ENCODE measurements at places on chromosomes 4 and X.

DNA sequence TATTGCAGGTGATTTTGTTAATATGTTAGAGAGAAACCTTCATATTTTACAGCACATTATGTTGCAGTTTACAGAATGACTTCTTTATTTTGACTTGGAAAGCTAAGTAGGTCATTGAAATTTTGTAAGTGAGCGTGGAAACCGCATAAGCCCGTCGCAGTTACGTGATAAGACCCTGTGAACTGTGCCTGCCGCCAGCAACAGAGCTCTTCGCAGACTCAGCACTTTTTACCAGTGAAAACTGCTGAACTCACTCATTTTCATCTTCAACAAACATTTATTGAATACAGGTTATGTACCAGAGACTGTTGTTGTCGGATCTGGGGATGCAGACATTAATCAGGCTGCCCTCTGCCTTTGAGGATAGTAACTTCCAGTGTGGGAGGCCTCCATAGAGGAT is 355.7 kb downstream of the HS3ST1 start:
- DNase-seq = no peak

DNA sequence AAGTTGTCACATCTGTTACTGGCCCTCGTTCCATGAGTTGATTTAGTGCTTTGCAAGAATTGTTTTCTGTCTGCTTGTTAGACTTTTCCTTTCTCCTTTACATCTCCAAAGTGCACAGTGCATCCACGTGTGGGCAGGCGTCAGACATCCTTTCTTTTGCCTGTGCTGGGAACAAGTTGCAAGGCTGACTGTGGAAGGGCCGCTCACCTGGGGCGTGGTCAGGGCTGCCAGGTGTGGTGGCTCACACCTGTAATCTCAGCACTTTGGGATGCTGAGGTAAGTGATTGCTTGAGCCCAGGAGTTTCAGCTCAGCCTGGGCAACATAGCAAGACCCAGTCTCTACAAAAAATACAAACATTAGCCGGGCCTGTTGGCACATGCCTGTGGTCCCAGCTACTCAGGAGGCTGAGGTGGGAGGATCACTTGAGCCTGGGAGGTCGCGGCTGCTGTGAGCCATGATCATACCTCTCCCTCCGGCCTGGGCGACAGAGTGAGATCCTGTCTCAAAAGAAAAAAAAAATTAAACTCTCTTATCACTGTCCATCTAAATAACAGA is 46.2 kb downstream of the RGS12 start:
- DNase-seq = no peak

DNA sequence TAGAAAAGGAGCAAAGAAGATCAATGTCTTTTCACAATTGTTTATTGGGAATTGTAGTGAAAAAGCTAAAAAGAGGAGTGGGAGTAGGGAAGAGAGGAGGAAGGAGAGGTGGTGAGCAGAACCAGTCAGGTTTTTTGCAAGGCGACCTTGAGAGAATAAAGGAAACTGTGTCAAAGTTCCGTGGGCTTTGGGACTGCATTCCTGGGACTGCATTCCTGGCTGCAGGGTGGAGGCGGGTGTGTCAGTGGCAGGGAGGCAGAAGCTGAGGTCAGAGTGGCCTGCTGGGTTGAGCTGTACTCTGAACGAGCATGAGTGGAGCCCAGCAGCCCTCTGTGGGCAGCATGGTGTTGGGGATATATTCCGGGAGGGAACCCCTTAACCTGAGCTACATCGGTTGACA is 66.8 kb upstream of the UCP1 start:
- no peak for DNase-seq

DNA sequence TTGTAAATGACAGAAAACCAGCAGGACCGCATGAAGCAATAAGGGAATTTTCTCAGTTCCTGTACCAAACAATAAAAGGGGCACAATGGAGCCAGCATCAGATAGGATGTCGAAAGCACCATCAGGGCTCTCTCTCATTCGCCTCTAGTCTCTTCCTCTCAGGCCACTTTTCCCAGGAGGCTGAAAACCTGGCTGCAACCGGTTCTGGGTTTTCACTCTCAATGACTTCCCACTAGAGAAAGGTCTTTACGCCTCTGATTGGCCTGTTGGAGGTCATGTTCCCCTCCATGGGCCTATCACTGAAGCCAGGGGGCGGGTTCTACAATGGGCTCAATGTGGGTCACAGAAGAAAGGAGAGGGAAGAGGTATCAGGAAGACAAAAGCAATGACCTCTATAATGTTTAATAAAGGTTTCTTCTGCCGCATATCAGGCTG is 29.3 kb downstream of the ZNF827 start:
- peak; percentile 92 for DNase-seq

DNA sequence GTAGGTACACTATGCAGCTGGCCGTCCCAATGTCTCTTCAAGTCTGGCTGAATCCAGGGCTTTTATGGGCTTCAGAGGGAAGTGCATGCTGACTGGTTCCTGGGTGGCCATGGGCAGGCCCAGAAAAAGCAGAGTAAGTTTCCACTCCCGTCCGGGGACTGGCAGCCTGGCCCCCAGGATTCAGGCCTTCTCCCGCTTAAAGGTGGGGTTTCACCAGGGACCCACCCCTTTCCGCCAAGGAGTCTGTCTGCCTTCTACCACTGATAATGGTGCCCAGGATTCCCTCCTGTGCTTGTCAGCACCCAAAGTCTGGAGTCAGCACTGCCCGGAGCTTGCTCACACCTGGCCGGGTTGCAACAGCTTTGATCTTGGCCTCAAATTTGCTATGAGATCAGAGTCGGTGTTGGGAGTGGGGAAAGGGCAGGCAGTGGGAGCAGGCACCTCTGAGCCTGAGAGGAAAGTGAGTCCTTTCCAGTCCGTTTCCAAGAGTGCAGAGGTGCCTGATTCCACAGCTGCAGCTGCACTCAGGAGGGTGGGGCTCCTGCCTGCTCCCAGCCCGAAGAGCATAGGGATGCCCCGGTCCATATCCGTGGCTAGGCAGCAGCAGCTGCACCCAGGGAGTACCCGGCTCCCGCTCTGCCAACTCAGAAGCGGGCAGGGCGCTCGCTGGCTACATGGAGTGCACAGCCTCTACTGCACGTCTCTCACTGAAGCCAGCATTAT is 1344.3 kb upstream of the ADGRL3 start:
- no peak for DNase-seq

GRCh38 chr4:7648544-7649395 is 214.0 kb upstream of the PSAPL1 start:
- DNase-seq = no peak

GRCh38 chrX:72079607-72080006 is 52.1 kb downstream of the RTL5 start:
- no peak for DNase-seq

GRCh38 chr4:184306949-184307348 is 89.3 kb upstream of the ENPP6 start:
- DNase-seq = no peak

GRCh38 chr4:40557736-40558135 is 71.9 kb downstream of the RBM47 start:
- DNase-seq = no peak

DNA sequence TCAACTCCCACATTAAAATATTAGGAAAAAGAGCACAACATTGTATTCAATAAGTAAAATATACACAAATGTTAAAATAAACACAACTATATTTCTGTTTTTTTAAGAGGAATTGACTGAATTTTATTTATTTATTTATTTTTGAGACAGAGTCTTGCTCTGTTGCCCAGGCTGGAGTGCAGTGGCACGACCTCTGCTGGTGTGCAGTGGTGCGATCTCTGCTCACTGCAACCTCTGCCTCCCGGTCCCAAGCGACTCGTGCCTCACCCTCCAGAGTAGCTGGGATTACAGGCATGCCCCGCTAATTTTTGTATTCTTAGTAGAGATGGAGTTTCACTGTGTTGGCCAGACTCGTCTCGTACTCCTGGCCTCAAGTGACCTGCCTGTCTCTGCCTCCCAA is 31.4 kb downstream of the TEX13A start:
- no peak for DNase-seq

DNA sequence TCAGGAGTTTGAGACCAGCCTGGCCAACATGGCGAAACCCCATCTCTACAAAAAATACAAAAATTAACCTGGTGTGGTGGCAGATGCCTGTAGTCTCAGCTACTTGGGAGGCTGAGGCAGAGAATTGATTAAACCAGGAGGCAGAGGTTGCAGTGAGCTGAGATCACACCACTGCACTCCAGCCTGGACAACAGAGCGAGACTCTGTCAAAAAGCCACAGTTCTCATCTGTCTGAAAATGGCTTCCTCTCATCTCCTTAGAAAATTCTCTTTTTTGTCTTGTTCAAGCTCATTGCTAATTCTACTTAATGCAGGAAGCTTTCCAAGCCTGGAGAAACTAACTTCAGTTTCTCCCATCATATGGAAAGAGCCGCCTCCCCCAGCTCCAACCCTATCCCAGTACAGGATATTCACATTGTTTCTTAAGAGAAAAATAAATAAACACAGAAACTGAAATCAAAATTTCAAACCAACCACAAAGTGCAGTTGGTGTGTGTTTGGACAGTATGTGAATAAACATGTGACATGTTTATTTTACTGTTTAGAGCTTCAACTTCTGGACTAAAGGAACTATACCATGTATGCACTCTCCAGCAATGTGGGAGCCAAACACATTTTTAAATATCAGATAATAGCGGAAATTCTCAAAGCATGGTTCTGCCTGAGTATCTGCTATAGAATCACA is 55.0 kb upstream of the GAB1 start:
- DNase-seq = no peak

- no peak for DNase-seq
Measured at GRCh38 chrX:475926-476723, 89.4 kb upstream of the PPP2R3B start.

DNA sequence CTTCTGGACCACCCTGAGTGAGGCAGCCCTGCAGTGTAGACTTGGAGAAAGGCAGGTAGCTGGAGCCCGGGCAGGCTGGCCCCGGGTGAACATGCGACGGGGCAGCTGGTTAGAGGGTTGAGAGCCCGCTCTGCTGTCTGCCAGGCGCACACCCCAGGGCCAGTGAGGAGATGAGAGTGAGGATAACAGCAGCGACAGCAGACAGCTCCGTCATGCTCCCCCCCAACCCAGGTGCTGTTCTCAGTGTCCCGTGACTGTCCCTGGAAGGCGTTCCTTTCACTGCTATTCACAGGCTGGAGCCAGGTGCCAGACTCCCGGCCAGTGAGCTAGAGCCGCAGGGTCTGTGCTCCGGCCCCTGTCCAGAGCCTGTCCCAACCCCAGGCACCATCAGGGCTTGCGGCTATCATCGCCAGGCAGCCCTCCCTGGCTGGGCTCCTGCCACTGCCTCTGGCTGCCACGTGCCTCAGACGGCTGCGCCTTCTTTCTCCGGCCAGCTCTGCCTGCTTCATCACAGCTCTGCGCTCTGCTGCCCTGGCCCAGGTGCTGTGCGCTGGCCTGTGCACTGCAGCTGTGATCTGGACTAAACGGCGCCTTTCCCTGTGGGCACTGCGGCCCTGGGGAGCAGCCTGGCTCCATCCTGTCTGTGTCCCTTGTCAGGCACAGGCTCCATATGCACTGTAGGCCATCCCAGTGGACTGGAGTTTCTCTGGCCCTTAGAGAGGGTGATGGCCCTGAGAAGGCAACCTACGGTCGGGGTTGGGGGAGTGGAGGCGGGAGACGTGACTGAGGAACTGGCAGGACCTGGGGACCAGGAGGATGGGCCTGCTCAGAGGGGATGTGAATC is 19.8 kb downstream of the NSG1 start:
- DNase-seq = no peak

DNA sequence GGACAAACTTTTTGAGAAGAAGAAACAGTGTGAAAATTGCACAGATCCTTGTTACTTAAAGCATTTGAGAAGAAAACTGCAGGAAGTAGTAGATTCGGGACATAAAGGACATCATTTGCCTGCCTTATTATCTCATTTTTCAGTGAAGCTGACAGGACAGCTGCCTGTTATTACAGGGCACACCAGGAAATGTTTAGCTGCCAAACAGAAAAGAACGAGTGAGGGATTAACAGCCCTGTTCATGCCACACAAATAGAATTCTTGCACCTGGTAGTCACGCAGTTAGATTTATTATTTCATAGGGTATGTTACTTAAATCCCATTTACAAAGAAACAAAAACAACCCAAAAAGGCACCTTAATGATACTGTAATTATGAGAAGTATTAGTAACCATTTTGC is 100.6 kb downstream of the CHIC2 start:
- no peak for DNase-seq
